Hematopoietic multipotent progenitor cell treated with erythropoietin and hydrocortisone succinate and interleukin-3 and kit ligand, for 15 days (in vitro differentiated cells): ENCODE measurements at places on chromosomes 5 and 9.

DNA sequence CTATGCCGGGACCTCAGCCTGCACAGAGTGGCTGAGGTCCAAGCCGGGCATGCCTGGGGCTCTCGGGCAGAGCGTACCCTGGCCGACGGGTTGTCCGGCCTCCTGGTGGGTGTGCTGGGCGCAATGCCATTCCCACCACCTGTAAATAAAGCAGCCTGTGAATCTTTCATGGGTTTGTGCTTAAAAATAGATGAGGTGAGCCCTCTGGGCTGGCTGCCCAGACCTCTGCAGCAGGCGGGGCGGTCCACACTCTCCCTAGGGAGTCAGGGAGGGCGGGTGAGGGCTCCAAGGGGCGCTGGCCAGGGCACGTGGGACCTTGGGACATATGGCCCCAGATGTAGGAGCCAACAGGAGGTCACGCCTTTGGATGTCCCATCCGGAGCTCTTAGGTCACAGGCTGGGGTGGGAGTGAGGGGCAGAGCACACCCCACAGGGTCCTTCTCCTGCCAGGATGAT lies 3.6 kb upstream of the AGPAT2 start:
- no peak for DNase-seq

DNA sequence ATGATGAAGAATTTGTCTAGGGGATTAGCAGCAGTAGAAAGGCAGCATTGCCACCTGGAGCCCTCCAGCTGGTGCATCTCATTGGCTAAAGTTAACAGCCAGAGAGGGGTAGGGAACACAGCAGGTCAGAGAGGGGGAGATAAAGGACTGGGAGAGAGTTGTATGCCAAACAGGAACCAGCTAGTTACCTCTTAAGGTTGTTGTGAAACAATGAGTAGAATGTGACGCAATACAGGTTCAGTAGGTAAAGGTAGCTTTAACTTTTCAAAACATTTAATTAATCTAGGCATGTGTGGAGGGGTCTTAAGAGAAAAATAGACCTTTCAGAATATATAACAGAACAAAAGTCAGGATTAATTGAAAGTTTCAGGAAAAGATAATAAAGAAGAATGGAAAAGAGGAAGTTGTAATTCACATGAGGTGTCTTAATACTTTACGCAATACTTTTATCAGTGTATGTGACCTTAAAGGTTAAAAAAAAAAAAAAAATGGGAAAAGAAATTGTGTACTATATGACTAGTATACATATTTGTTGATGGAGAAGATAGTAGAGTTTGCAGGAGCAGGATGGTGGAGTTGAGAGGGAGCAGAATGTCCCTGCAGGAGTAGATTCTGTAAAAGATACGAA lies 14.3 kb downstream of the FBXO38 start:
- no peak for DNase-seq

- DNase-seq, result no peak
Observed at GRCh38 chr5:141657937-141658545, 6.8 kb upstream of the FCHSD1 start.

DNA sequence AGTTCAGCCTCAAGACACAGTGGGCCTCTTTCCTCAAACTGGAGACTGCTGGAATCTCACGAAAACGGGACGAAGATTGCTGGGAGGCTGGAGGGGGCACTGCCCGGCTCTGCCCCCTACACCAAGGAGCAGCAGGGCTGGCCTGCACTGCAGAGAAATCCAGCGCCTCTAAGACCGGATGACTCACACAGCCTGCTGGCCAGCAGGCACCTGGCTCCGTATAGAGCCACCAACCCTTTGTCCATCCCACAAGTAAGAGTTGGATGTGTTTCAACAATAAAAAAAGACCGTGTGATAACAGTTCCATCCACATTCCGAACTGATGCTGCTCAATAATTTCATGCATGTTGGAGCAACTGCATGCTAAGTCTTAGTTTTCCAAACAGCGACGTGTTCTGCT lies 11.5 kb downstream of the CCDC127 start:
- DNase-seq, result no peak

DNA sequence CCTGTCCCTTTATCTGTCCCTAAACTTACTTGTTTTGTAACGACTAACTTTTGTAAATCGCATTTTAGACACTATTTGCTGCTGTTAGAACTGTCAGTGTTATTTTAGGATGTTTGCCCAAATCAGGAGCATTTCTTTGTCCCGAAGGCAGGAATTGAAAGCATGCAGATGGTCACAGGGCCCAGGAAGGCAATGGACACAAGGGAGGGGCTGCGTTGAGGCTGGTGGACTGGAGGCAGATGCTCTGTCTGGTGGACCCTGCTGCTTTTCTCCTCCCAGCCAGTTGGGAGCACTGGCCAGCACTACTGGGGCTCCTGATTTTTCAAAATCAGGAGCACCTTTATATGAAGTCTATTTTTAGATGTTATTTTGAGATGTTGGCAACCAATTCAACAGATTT lies 31.7 kb downstream of the DOCK2 start:
- no peak for DNase-seq
